Left forelimb (tissue), 1 donor: ENCODE measurements at places on chromosomes 6 and 20.

GRCh38 chr6:91317247-91317835 is 730.5 kb upstream of the MAP3K7 start:
- no peak for DNase-seq

DNA sequence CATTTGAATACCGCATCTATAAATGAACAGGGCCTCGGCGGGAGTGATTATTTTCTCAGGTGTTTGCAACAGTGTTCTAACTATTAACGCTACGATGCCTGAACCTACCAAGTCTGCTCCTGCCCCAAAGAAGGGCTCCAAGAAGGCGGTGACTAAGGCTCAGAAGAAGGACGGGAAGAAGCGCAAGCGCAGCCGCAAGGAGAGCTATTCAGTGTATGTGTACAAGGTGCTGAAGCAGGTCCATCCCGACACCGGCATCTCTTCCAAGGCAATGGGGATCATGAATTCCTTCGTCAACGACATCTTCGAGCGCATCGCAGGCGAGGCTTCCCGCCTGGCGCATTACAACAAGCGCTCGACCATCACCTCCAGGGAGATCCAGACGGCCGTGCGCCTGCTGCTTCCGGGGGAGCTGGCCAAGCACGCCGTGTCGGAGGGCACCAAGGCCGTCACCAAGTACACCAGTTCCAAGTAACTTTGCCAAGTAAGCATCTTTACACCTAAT is 70.9 kb downstream of the HFE start:
- DNase-seq: peak; percentile 92

GRCh38 chr20:3871550-3872265 is 17.5 kb upstream of the PANK2 start:
- DNase-seq: no peak

- DNase-seq: no peak
These were observed 190.3 kb downstream of the RNF144B start for GRCh38 chr6:18577491-18577890.

GRCh38 chr20:46089167-46089416 is 670 bp downstream of the NCOA5 start:
- no peak for DNase-seq

- no peak for DNase-seq
These were observed 627.5 kb downstream of the COL12A1 start for GRCh38 chr6:74578339-74578738.
